ENCODE measurements at places on chromosomes 6 and 20. TPM values are rescaled to one million over a fixed set of nuclear protein-coding genes. Genes with fewer than 3 reads are reported as not detected.
A peak's percentile ranks its signal among the peaks of the same experiment; 100 is the strongest.

DNA sequence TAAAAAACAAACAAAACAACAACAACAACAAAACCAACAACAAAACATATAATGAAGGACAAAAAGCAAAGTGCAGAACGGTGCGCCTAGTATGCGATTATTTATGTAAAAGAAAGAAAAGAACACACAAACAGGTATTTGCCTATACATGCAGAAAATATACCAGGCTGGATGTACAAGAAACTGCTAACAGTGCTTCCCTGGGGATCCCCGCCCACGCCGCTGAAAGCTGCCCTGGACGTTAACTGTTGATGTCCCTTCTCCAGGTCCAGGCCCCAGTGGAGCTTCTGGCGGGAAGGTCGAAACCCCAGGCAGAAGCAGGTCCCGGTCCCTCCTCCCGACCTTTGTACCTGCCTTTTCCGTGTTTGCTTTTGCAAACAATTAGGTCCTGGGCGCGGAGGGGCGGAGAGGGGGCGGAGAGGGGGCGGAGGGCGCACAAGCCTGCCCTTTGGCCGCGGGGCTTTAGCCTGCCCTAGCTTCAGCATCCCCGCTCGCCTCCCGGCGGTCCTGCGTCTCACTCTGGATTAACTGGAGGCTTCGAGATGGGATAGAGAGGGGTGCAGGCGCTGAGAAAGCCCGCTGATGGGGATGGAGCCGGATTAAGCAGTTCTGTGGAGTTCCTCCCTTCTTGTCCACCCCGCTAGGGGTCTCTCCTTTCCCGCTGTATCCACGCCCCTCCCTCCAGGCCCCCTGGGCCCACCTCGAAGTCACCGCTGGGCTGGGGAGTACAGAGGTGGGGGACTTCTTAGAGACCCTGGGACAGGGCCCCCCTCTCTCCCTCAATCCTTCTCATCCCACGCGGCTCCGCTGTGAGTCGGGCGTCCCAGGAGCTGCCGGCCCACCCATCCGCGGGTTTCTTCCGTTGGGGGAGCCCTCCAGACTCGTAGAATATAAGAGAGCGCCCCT, 8.2 kb upstream of the AHCY start:
- no peaks in the 10 kb centered on the region for H3K36me3 ChIP-seq
- H3K27me3 ChIP-seq: peaks cover 23% of the 10 kb centered on the region
- no peaks in the 10 kb centered on the region for H3K4me1 ChIP-seq
- DNase-seq: no peak
- H3K4me3 ChIP-seq: peak overlapping the region; percentile 45
- H3K27ac ChIP-seq: no peak overlapping the region

DNA sequence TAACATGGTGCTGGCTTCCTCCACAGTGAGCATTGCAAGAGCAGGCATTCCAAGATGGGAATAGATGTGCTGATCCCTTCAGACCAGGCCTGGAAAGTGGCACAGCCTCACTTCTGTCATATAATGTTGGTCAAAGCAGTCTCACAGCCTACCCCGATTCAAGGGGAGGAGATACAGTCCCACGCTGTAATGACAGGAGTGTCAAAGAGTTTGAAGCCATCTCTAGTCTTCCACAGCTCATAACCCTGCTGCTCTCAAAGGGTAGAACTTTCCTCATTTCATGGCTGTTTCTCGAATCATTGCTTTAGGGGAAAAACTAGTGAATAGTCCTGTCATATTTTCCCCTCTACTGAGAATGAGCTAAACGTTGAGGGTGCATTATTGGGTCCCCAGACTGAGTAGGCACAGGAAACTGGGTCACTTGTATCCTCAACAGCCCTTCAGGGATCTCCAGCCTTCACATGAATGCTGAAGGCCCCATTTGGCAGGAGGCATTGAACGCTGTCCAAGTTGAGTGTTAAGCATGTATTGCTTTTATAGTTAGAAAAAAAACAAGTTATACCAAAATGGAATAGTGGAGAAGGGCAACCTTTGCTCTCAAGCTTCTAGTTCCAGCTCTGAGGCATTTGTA, 27.3 kb downstream of the DTD1 start:
- DNase-seq: no peak
- H3K4me1 ChIP-seq: no peaks in the 10 kb centered on the region
- no peaks in the 10 kb centered on the region for H3K27me3 ChIP-seq
- no peak overlapping the region for H3K4me3 ChIP-seq
- H3K27ac ChIP-seq: peak overlapping the region; percentile 19
- peaks cover 2% of the 10 kb centered on the region for H3K36me3 ChIP-seq

DNA sequence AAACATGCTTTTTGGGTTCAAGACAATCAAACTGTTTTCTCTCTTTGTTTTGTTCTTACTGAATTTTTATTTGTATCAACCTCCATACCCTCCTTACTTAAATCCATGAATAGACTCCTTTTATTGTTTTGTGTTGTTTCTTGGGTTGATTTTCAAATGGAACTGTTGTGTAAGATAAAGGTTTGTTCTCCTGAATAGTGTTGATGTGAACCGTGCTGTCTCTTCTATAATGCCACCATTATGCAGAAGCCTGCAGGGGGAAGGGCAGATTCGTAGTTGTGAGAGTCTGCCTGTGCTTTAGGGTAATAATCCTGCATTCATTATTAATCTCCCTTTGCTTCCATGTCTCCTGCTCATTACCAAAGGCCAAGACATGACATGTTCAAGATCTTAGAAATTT, 105.9 kb downstream of the CDKAL1 start:
- H3K4me1 ChIP-seq: peaks cover 6% of the 10 kb centered on the region
- H3K27ac ChIP-seq: no peak overlapping the region
- peaks cover 8% of the 10 kb centered on the region for H3K36me3 ChIP-seq
- no peak for DNase-seq
- H3K27me3 ChIP-seq: no peaks in the 10 kb centered on the region

The HLA-DRA gene
- total RNA-seq: 39.3 TPM

All from activated T-helper 1 cell treated with anti-CD3 and anti-CD28 coated beads, Interleukin-12 subunit alpha, Interleukin-12 subunit beta, Interleukin-2, Interleukin-4 antibody, amounts not matched to agents 30 ng/mL and 10 ng/mL and 1 ng/mL, durations not matched to agents 14 hours and 24 hours and 36 hours (primary cell).